ENCODE measurements at places on chromosomes 2 and 18.

- no peak for DNase-seq
Observed at GRCh38 chr18:26487437-26487836, 60.9 kb downstream of the KCTD1 start.

GRCh38 chr2:205041472-205042130 is 496.3 kb downstream of the PARD3B start:
- no peak for DNase-seq

DNA sequence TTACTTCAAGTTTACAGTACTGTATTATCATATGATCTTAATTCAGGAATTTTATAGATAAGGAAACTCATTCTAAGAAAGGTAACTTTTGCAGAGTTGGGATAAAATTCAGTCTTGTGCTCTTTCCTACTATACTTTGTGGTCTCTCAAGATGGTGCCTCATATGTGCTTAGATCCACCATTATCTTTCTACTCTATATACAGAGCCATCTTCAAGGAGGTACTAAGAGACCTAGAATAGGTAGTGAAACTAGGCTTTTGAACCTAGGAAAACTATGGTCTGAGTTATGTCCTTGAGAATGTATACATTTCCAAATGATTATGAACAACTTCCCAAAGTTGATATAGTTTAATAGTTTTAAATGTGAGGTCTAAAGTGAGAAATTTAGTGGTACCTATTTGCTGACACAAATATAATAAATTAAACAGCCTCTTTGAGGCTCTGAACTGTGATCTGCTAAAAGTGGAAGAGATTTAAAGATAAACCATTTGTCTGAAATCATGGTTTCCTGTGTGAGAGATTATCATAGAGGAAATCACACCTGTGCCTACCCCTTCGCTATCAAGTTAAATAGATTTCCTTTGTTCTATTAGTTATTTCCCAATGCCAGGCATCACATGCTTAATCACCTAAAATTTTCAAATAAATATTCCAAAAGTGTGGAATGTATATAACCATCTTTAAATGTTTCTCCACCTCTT is 27.2 kb downstream of the ACAA2 start:
- DNase-seq, result no peak

DNA sequence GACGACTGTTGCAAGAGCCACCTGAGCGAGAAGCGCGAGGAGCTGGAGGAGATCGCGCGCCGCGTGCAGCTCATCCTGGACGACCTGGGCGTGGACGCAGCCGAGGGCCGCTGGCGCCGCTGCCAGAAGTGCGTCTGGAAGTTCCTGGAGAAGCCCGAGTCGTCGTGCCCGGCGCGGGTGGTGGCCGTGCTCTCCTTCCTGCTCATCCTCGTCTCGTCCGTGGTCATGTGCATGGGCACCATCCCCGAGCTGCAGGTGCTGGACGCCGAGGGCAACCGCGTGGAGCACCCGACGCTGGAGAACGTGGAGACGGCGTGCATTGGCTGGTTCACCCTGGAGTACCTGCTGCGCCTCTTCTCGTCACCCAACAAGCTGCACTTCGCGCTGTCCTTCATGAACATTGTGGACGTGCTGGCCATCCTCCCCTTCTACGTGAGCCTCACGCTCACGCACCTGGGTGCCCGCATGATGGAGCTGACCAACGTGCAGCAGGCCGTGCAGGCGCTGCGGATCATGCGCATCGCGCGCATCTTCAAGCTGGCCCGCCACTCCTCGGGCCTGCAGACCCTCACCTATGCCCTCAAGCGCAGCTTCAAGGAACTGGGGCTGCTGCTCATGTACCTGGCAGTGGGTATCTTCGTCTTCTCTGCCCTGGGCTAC is 1.2 kb downstream of the KCNF1 start:
- DNase-seq, result no peak

DNA sequence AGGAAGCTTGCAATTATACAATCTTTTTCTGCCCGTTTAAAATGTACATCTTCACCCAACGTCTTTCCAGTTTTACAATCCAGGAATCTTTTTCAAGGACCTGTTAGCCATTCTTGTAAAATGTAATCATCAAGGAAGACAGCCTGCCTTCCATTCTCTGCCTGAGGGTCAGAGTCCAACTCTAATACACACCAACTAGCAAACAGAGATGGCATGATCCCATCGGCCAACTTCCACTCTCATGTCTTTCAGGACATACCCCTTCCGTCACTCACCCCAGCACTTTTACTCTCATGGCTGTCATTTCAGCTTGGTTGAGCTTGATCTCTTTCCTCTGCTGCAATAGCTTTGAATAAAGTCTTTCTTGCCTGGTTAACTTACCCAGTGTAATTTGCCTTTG is 172.5 kb upstream of the NETO1 start:
- DNase-seq, result no peak

DNA sequence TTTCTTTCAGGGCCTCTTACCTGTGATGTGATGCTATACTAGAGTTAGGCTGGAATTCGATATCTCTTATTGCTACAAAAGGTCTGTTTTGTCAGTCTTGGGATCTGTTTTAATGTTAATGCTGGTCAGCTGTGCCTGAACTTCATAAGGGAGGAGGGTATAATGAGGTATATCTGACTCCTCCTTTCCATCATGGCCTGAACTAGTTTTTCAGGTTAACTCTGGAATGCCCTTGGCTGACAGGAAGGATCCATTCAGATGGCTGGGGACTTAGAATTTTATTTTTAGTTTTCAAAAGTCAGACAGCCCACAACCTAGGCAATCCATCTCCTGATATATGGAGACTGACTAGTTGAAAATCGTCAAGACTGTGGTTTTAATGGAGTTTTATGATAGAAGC is 35.9 kb upstream of the TBC1D8 start:
- no peak for DNase-seq

DNA sequence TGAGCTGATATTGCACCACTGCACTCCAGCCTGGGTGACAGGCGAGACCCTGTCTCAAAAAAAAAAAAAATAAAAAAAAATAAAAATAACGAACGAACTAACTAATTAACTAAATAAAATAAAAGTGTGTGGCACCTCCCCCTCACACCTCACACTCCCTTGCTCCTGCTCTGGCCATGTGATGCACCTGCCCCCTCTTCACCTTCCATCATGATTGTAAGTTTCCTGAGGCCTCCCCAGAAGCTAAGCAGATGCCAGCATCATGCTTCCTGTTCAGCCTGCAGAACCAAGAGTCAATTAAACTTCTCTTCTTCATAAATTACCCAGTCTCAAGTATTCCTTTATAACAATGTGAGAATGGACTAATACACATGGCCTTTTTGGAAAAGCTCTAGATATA is 232.1 kb downstream of the TGIF1 start:
- DNase-seq, result no peak

- no peak for DNase-seq
Observed at GRCh38 chr2:86370579-86370978, 33.2 kb upstream of the REEP1 start.

DNA sequence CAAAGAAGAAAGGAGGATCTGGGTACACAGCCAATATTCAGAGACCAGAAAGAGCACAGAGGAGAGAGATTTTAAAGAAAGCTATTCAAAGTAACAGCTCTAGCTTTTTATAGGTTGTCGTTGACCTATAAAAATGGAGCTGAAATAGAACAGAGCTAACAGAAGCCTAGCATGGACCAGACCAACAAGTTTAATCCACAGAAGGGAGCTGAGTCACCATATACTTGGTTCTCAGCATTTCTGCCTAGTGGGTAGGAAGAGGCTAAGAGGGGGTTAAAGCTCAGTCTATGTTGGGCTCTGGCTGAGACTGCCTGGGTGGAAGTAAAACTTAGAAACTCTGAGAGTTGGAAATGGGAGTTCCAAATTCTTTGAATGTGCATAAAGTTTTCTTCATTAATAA is 678.0 kb upstream of the CDH2 start:
- DNase-seq, result no peak

- no peak for DNase-seq
Observed at GRCh38 chr18:48228841-48229240, 180.3 kb downstream of the ZBTB7C start.

DNA sequence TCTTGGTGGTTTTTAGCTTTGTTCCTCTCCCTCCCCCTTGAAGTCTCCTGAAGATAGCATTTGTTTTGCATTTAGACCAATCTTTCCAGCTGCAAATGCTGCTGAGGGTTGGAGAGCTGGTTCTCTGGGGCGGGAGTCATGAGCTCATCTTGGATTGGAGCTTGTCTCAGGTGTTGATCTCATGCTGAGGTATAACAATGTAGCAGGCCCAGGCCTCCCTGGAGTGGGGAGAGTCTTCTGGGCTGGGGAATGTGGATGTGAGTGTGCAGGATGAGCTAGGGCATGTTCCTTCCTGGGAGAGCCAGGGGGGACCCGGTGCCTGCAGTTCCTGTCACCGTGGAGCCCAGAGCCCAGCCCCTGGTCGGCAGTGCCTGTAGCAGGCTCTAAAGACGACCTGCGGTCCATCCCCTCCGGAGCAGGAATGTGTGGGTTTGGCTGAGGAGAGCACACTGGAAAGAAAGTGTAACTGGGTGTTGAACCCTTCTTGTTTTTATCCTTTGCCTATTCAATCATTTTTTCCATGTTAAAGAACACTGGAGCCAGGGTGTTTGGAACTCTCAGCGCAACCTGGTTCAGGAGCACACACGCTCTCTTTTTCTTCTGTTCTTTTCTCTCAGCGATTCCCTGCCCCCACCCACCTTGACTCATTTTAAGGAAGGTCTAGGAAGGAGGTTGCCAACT is 2.7 kb downstream of the ZNF532 start:
- DNase-seq, result no peak

- no peak for DNase-seq
Observed at GRCh38 chr18:1806884-1807615, 764.3 kb downstream of the METTL4 start.

DNA sequence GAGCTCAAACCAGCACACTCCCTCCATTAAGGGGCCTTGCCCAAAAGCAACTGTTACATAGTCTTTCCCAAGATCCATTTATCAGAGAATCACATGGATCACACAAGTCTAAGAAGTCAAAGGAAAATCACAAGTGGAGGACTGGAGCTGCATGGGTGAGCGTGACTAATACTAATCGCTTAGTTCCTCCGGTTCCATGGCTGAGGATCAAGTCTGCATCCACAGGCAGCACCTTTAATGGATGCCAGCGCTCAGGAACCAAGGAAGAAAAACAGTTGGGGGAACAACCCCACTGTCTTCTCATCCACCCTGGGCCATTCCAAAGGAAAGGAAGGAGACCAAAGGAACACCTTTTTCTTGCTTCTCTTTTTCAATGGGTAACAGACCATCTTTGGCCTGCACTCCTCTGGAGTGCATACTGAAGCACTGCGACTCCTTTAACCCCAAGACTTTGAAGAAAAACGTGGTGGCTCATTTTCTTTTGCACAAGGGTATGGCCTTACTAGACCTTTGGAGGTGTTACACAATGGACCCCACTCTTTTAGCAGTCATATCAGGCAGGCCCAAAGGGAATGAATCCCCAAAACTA is 9.2 kb upstream of the WDR33 start:
- DNase-seq, result no peak

- no peak for DNase-seq
Observed at GRCh38 chr2:149004836-149005235, 33.7 kb upstream of the LYPD6B start.
